Vagina (tissue), 2 donors: ENCODE measurements at places on chromosomes 7 and 10. TPM values are rescaled to one million over a fixed set of nuclear protein-coding genes. Genes with fewer than 3 reads are reported as not detected.

The FAM13C gene
- 12.8 TPM for total RNA-seq

The PKD1L1 gene
- 0.49 TPM for total RNA-seq

The SHH gene
- total RNA-seq, result 0.25 TPM

GRCh38 chr7:95246831-95247370 is 77.4 kb downstream of the PON1 start:
- no peaks in the 10 kb centered on the region for H3K27me3 ChIP-seq
- no peaks in the 10 kb centered on the region for H3K4me1 ChIP-seq
- H3K36me3 ChIP-seq, result no peaks in the 10 kb centered on the region
- H3K4me3 ChIP-seq, result peak overlapping the region; percentile 1

- H3K4me3 ChIP-seq, result no peak overlapping the region
- no peak for DNase-seq
- H3K27me3 ChIP-seq, result no peaks in the 10 kb centered on the region
- no peaks in the 10 kb centered on the region for H3K4me1 ChIP-seq
- H3K27ac ChIP-seq, result no peak overlapping the region
Measured at GRCh38 chr10:23013581-23014335, 81.6 kb upstream of the MSRB2 start.

- H3K4me3 ChIP-seq, result no peak overlapping the region
- H3K4me1 ChIP-seq, result no peaks in the 10 kb centered on the region
- H3K27me3 ChIP-seq, result no peaks in the 10 kb centered on the region
- no peak for DNase-seq
- no peak overlapping the region for H3K27ac ChIP-seq
Measured at GRCh38 chr7:141593134-141593533, 41.9 kb downstream of the AGK start.

DNA sequence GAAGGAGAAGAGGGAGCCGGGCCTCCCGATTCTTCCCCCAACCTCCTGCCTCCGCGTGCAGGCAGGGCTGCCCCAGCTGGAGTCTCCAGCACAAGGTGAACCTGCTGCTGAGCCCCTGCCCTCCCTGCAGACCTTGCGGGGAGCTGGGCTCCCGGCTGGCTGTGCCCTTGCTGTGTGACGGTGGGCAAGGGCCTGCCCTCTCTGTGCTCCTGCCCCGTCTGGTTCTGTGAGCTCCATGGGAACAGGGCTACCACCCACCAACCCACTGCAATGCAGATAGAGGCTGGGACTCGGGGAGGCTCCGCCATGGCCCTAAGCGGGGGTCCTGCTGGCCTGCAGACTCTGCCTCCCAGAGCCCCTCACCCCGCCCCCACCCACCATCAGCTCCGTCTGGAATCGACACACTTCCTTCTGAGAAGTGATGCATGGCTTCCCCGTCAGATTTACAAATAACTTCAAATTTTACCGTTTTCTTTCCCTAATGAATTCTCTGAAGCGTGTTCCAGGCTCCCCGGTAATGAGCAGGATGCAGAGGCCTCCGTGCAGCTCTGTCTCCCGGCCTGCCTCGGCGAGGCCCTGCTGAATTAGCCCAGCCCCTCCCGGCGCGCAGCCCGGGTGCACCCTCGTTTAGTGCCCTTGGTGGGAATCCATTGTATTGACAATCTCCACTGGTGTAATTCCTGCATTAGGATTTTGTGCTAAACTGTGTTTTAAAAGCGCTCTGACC is 111.0 kb downstream of the MICALL2 start:
- no peaks in the 10 kb centered on the region for H3K4me1 ChIP-seq
- H3K4me3 ChIP-seq, result no peak overlapping the region

DNA sequence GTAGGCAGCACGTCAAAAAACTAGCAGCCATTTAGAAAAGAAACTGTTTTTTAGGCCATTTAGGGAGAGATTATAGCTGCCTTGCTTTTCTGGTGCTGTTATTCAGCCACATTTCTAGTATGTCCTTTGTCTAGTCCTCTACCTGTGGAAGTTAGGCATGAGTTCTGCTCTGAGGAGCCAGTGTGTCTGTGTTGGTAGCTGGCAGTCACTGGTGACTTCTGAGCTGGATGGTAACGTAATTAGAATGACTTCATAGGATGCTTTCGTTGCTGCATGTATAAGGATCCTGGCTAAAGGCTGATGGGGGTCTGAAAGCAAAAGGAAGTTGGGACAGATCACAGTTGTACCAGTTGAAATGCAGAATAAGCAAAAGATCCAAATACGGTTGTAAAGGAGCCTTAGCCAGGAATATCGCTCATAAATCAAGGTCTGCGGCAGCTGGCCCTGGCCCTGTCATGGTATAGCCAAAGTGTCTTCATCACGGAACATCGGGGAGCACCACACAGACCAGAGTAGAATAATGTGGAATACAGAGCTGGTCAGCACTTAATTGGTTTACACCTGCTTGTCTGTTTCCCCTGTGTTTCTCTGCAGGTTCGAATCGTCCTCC is 226.7 kb downstream of the EXOC4 start:
- H3K4me1 ChIP-seq, result no peaks in the 10 kb centered on the region
- H3K27ac ChIP-seq, result no peak overlapping the region
- no peak for DNase-seq
- H3K36me3 ChIP-seq, result peaks cover 4% of the 10 kb centered on the region
- H3K4me3 ChIP-seq, result no peak overlapping the region
- H3K27me3 ChIP-seq, result no peaks in the 10 kb centered on the region

DNA sequence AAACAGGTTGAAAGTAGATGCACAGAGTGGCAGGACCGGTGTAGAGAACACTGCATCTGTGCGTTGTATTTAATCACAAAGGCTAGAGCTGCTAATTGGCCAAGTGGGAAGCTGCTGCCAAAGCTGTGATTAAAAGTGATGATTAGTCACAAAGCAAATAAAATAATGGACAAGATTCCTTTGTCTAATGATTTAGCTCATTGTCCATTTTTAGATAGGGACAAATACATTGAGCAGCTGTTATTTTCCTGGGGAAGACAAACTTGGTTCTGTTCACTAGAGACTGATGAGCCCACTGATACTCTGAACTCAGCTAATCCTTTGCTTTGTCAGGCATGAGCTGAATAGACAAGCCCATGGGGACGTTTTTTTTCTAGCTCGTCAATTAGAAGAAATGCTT is 19.7 kb downstream of the UBE3C start:
- H3K4me3 ChIP-seq, result no peak overlapping the region
- no peak overlapping the region for H3K27ac ChIP-seq
- H3K36me3 ChIP-seq, result no peaks in the 10 kb centered on the region
- H3K4me1 ChIP-seq, result peaks cover 13% of the 10 kb centered on the region
- no peak for DNase-seq

DNA sequence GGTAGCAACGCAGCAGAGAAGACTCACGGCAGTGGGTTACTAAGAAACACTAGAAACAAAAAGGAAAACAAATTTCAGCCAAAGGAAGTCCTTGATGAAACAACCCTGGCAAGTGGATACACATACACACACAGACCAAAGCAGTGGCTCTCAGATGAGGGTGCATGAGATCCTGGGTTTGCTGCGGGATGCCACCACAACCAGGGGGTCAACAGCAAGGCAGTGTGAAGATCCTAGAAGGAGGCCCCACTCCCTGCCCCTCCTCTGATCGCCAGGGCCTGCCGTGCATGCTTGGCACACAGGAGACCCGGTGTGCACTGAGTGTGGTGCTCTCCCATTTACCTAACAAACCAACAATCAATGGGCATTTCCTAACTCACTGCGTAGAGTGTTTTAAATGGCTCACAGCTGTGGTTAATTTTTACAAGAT is 252.3 kb upstream of the KLF14 start:
- no peak for DNase-seq
- no peaks in the 10 kb centered on the region for H3K36me3 ChIP-seq
- H3K4me3 ChIP-seq, result no peak overlapping the region
- peaks cover 99% of the 10 kb centered on the region for H3K4me1 ChIP-seq
- peak overlapping the region; percentile 7 for H3K27ac ChIP-seq

- no peaks in the 10 kb centered on the region for H3K36me3 ChIP-seq
- H3K27me3 ChIP-seq, result no peaks in the 10 kb centered on the region
- H3K4me3 ChIP-seq, result no peak overlapping the region
- no peak for DNase-seq
Measured at GRCh38 chr7:85074-85882, 107.1 kb upstream of the FAM20C start.

DNA sequence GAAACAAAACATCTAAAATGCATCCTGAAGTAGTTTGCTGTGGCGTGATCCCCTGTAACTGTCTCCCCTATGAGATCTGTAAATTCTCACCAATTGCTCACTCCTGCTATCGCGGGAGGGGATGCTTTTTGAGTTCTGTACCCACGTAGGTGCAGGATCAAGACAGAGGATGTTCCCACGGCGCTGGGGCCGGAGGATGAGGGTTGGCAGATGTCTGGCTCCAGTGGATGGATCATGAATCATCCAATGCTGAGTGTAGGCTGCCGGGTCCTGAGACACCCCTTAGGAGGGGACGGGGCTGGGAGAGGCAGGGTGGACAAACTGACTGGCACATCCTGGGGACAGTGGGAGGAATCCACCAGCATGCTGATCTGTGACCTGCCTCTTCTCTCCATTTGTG is 224.4 kb downstream of the USP6NL start:
- H3K36me3 ChIP-seq, result no peaks in the 10 kb centered on the region
- H3K4me3 ChIP-seq, result no peak overlapping the region
- H3K27me3 ChIP-seq, result no peaks in the 10 kb centered on the region
- H3K27ac ChIP-seq, result no peak overlapping the region
- no peaks in the 10 kb centered on the region for H3K4me1 ChIP-seq
- DNase-seq, result no peak

DNA sequence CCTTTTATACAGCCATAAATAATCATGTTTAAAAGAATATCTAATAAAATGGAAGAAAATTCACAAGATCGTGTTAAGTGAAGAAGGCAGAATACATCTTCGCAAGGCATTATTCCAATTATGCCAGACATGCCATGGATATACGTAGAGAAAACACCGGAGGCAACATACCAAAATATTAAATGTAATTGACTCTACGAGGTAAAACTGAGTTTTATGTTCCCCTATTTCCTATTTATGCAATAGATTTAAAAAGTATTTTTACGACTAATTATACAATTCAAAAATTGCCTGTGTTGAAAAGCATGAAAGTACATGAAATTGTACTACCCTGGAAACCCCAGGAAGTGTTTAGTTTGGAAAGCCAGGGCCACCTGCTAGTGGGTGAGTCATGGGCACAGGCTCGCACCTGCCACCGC is 936 bp upstream of the REPIN1 start:
- peak overlapping the region; percentile 94 for H3K27ac ChIP-seq
- DNase-seq, result no peak
- peak overlapping the region; percentile 83 for H3K4me3 ChIP-seq
- H3K27me3 ChIP-seq, result no peaks in the 10 kb centered on the region
- H3K36me3 ChIP-seq, result peaks cover 19% of the 10 kb centered on the region

DNA sequence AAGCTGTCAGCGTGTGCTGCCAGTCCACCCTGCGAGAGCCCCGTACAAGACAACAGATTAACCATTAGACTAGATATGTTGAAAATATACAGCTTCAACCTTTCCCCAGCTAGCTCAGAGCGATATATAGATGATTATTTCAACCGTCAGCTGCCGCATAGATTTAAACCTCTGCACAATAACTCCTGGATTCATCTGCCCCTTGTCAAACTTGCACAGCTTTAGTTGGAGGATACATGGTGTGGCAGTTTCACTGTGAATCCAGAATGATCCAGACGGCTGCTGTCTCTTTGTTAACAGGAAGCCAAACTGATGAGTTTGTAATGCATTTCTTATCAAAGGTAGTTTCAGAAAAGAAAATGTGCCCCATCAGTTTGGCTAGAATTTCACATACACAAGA is 659.7 kb downstream of the KCNMA1 start:
- H3K4me1 ChIP-seq, result peaks cover 22% of the 10 kb centered on the region
- no peak overlapping the region for H3K27ac ChIP-seq
- H3K27me3 ChIP-seq, result no peaks in the 10 kb centered on the region
- H3K36me3 ChIP-seq, result no peaks in the 10 kb centered on the region

DNA sequence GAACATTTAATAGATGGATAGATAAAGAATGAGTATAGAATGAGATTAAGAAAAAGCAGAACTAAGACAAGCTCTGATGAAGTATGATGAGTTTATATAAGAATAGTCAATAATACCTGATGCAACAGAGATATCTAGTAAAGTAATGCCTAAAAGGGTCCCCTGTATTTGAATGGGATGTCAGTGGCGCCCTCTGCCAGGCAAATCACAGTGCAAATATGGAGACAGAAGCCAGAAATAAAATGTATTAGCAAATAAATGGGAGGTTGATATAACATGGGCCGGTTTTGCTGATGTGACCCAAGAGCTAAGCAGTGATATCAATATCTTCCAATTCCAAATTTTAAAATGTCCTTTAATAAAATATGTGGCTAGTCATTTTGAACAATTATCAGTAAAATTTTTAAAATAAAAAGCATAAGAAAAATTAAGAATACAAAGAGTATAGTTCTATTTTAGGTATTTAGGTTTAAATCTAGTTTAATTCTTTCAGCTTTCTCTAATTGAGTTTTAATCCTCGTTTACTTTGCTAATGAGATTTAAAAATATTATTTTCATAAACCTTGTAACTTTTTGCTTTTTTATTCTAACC is 62.6 kb downstream of the ADK start:
- no peak for DNase-seq
- no peak overlapping the region for H3K4me3 ChIP-seq
- no peaks in the 10 kb centered on the region for H3K27me3 ChIP-seq

DNA sequence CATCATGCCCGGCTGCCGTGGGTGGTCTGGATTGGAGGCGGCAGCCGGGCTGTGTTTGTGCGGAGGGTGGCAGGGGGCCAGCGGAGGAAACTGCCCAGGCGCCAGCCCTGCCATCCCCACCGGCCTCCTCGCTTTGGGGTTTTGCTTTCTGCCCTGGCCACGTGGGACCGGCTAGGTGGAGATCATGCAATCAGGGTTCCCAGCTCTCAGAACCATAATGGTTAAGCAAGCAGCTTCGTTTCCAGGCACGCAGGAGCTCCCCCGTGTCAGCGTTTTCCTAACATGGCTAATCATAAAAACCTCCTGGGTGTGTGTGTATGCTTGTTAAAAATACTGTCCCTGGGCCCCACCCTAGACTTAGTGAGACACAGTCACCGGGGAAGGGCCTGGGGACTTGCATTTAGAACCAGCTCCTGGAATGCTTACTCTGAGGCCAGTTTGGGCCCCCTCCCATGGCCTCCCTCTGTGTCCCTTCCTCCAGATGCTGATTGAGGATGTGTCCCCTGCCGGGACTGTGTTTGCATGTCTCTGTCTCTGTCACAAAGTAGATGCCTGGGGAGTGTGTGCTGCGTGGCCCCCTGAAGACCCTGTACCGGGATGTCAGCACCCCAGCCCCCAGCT is 119.3 kb downstream of the CUX1 start:
- H3K36me3 ChIP-seq, result no peaks in the 10 kb centered on the region
- H3K4me3 ChIP-seq, result peak overlapping the region; percentile 39
- DNase-seq, result no peak
- no peaks in the 10 kb centered on the region for H3K27me3 ChIP-seq
- peaks cover 60% of the 10 kb centered on the region for H3K4me1 ChIP-seq
- H3K27ac ChIP-seq, result peak overlapping the region; percentile 65
